ENCODE measurements at places on chromosomes 4 and X. TPM values are rescaled to one million over a fixed set of nuclear protein-coding genes. Genes with fewer than 3 reads are reported as not detected.

Gene ADGRG2
- total RNA-seq: not detected

DNA sequence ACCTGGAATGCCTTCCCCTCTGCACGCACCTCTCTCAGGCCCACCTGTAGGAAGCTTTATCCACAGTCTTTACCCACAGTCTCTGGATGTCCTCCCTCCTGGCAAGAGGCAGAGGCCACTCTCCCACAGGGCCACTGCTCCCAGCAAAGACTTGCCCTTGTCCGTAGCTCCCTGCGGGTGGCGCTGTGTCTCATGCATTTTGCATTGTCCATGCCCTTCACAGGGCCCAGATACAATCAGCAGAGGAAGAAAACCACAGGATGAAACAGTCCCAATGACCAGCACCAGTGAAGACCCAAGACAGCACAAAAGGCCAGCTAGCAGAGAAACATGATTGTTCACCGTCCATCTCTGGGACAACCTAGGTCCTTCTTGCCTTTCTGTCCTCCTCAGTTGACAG is 2.1 kb upstream of the NSG1 start:
- no peak for DNase-seq

DNA sequence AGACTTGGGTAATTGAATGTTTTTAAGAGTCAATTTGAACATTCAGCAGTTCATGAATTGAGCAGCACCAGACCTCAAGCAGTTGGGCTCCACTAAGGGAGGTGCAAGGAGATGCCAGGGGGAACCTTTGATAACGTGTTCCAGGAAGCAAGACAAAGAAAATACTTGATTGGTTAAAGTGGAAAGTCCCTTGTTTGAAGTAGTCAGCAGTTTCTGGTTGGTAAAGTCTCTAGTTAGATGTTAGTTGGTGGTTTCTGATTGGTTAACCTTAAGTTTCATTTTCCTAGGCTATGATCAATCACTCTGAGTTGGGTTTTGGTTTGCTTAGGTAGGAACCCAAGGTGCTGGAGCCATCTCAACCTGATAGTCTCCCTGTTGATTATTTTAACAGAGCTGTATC is 4.0 kb downstream of the HERC6 start:
- no peak for DNase-seq

GRCh38 chr4:151887031-151887815 is 126.4 kb upstream of the GATB start:
- DNase-seq: peak; percentile 13

DNA sequence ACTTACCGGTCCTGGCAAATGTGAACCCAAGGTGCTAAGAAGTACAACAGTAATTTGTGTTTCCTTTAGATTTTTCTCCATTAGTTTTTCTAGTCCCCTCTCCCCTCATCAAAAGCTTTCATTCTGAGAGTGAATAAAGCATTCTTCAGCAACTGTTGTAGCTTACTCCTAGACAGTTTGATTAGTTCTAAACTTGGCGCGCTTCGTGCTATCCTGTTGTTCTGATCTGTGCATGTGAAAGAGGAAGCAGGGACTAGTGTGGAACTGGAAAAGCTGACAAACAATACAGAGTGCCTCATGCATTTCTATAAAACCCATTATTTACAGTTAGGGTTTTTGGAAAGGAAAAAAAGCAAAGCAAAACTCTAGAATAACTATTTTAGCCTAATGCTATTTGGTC is 556.9 kb upstream of the SLIT2 start:
- DNase-seq: no peak

DNA sequence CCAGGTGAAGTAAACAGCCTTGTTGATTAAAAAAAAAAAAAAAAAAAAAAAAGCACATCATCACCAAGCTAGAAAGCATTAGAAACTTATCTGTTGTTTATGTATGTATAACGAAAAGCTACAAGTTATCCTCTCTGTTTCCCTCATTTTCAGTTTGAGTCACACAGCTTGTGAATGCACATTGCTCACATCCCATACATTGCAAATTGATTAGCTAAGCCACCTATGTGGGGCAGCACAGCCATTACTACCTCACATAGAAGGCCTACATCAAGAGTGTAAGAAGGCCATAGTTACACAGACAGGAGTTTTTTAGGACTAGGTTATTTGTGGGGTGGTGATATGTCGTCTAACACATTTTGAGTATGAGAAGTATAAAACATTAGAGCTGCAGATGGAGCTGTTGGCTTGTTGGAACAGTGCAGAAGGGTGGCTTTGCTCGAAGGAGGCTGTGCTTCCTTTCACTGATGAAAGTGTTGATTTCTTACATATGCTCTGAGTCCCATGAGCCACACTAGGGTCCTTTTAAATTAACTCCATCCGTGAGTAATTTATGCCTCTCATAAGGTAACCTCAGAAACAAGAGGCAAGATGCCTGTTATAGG is 431.6 kb downstream of the GABRG1 start:
- no peak for DNase-seq

DNA sequence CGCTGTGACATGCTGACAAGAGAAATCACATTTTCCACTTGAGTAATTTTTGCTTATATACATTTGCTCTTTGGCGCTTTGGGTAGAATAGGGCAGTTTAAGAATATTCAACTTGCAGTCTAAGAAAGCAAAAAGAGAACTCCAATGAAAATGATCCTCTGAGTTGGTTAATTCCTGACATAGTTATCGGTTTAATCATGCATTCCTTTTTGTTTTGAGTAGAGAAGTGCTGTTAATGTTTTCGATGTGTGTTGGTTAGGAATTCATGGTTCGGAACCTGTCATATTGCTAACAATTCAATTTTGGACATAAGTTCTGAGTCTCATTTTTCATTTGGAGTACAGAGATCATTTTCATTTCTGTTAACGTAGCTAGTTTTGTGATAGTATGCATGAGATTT is 700.6 kb upstream of the PITX2 start:
- DNase-seq: peak; percentile 80

DNA sequence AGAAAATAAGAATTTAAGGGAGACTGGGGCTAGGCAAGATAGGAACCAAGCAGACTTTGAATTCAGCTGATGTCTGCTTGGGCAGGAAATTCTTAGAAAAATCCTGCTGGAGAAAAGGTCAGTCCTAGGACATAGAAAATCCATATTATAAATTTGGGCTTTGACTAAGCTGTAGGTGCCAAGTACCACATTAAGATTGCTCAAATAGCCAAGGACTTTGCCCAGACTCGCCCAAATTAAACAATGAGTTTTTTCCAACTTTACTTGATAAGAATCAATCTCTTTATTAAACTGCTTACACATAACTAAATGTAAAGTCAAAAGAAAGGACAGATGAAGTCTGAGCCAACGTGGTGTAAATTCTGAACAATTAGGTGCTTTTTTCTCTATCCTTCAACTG is 95.4 kb downstream of the FUNDC1 start:
- DNase-seq: no peak

GRCh38 chr4:159278399-159278798 is 175.5 kb downstream of the RAPGEF2 start:
- DNase-seq: no peak
